ENCODE measurements at places on chromosomes 11 and 22.

GRCh38 chr11:35803115-35803514 lies 140.5 kb downstream of the TRIM44 start:
- DNase-seq, result no peak

- DNase-seq, result no peak
These were observed 89.7 kb downstream of the MYEOV start for GRCh38 chr11:69383372-69384250.

GRCh38 chr22:36840106-36840505 lies 20.7 kb upstream of the NCF4 start:
- DNase-seq, result no peak

- DNase-seq, result no peak
These were observed 74.6 kb downstream of the KCNQ1OT1 start for GRCh38 chr11:2625183-2625582.

DNA sequence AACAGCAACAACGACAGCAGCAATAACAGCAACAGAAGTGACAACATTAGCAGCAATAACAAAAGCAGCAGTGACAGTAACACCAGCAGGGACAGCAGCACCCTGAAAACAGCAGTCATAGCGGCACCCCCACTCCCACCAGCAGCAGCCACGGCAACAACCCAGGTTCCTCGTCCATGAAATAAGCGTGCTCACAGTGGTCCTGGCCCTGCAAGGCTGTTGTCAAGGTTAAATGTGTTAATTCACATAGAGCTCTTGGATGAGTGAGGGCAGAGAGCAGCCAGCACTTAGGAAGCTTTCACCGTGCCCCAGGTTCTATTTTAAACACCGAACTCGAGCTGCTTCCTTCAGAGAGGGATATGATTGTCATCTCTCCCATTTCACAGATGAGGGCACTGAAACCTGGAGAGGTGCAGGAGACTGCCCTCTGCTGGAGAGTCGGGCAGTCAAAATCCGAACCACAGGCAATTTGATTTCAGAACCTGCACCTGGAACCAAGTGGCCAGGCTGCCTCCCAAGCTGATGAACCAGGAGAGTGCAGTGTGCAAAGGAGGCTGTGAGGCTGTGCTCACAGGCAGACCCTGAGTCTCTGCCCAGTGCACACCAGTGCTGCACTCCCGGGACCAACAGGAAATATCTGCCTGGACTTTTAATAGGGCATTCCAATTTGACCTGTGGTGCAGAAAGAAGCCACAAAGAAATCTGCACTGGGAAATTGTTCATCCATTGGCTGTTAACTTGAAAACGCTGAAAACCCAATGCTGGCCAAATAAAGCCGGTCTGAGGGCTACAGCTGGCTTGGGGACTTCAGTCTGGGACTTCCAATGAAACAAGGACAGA lies 22.9 kb upstream of the FGF3 start:
- DNase-seq, result no peak

- DNase-seq, result no peak
These were observed 53.5 kb downstream of the MCAM start for GRCh38 chr11:119263352-119263940.

DNA sequence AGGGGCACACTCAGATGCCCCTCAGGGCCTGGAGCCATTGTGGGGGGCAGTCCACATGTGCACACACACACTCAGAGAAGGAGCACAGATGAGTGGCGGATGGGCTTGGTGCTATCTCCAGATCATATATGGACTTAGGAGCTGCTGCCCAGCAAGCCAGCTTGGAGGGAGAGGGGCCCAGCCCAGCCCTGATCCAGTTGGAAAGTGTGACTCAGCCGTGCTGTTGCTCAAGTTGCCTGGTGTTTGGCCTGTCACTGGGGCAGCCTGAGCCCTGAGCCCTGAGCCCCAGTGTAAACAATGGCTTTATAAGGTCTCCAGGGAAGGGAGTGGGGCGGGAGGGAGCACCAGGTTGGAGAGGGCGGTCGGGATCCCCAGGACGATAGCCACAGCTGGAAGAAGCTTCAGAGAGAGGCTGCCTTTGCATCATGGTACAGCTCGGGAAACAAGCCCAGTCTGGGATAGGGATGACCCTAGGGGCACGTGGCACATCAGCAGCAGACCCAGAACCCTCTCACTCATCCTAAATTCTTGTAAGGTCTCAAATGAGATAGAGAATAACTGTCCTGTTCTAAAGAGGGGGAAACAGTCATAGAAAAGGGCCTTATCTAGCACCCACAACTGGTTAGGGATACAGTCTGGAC lies 4.8 kb downstream of the SELENOM start:
- DNase-seq, result peak; percentile 70

DNA sequence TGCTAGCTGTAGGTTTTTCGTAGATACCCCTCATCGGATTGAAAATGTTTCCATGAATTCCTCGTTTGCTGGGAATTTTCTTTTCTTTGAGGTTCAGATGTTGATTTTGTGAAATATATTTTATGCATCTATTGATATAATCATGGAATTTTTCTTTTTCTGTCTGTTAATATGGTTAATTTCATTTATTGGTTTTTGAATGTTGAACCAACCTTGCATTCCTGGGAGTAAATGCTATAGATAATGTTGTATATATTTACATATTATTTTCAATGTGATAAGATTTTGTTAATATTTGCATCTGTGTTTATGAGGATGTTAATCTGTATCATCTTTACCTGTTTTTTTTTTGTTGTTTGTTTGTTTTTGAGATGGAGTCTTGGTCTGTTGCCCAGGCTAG lies 10.6 kb upstream of the NDUFA6 start:
- DNase-seq, result no peak

DNA sequence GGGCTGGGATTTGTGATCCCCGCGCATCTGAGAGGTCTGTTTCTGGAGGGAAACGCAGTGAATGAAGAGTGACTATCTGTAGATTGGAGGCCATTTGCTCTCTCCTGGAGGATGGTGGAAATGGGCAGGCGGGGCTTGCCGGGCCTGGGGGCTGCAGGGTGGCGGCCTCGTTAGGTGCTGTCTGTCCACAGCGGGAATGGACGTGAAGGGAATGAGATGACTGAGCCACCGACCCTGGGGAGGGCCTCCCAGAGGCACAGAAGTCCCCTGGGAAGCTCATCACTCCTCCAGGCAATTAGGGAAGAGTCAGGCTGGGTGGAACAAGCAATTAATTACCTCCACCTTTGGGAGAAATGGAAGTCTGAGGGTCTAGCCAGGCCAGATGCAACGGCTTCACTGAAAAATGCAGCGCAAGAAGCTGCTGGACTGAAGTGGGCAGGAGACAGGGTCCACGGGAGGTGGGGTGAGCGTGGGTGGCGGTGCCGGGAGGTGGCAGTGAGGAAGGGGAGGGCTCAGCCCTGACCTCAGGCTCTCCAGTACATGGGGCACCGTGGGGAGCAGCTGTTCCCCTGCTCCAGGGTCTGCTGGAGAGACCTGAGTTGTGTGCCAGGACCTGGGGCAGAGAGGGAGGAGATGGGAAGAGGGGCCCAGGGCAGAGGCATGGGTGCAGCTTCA lies 524.5 kb downstream of the BRD1 start:
- DNase-seq, result peak; percentile 9

DNA sequence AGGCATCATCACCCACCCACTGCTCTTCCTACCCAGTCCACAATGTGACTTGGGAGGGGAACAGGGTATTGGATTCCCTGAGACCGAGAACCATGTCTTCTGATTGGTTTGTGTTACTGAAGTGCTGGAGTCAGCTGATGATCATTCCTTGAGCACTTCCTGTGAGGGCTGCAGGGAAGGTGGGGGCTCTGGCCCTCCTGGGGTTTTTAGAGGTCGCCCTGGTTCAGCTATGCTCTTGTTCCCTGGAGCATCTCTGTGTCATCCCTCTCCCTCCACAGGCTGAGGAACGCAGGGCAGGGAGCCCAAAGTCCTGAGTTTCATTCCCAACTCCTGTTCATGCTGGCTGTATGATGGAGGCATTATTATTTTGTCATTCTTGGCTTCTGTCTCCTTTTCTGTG lies 6.7 kb downstream of the ZC3H7B start:
- no peak for DNase-seq

DNA sequence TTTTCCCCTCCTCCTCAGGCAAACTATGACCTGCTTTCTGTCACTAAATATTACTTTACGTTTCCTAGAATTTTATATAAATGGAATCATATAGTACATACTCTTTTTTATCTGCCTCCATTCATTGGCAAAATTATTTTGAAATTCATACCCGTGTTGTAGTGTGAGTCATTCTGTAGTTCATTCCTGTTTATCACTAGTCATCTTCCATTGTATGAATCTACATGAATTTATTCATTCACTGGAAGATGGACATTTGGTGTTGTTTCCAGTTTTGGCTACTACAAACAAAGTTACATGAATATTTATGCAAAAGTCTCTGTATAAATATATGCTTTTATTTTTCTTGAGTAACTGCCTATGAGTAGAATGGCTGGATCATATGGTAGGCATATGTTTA lies 60.7 kb upstream of the OPCML start:
- DNase-seq, result no peak

DNA sequence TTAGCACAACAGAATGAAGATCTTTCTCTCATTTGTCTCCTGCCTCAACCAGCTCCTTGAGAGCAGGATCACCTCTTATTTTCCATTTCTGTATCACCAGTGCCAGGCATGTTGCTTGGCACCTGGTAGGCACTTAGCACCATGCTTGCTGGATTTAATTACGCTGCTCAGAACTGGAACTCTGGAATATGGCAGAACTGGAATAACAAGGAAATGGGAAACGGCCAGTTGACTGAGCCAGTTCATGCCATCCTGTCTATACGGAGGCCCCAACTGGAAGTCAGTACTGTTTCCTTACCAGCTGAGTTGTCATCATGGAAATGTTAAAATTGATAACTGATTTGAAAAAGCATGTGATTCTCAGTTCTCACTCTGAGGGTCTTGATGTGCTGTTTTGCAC lies 69.5 kb upstream of the YWHAH start:
- DNase-seq, result no peak

- DNase-seq, result no peak
These were observed 1.8 kb upstream of the SLC36A4 start for GRCh38 chr11:93199616-93200015.

DNA sequence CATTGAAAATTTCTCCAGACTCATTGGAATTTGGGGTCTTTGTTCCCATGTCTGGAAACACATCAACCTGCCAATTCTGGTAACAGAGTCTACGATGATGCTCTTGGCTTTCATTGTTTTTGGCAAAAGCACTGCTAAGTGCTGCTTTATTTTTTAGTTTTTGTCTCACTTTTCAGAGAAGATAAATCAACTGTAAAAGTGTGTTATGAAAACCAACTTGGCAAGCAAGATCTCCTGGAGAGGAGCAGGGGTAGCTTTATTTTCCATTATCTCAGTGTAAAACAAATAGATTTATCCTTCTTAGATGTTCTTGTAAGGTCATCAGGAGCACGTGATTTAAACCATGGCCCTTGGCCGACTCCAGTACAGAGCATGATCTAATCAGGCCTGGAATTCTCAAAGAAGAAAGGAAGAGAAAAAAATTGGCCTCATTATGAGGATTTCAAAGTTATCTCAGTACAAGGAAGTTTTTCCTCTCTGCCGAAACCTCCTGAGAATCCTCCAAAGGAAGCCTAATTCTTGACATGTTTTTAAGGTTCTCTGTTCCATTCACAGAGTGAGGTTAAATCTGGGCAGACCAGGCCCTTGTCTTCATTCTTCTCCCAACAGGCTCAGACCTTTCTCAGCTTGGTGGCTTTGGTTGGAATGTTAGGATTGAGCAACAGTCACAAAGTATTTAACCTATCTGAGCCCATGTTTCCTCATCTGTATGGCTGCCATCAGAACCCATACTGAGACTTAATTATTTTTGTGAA lies 16.4 kb upstream of the PAMR1 start:
- no peak for DNase-seq

- no peak for DNase-seq
These were observed 2.0 kb downstream of the KDM2A start for GRCh38 chr11:67120881-67121710.

- DNase-seq, result no peak
These were observed 166.8 kb downstream of the TEAD1 start for GRCh38 chr11:12840871-12841660.

DNA sequence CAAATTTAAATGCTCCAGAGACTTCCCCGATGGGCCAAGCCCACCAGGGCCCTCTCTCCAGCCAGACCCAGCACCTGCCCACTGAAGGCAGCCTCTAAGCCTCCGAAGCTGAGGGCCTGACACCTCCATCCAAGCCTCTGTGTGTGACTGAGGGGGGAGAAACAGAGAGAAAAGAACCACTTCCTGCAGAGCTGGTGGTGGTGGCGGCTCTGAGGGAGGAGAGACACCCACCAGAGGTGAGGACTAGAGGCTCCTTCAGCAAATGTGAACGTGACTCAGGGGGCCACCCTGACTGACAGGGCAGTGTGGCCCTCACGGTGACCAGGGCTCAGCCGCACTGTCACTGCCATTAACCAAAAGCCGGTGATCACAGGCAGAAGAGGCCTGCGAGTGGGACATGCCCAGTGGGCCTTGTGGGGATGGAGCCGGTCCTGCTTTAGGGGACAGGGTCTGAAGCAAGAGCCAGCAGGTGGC lies 31.0 kb upstream of the CD5 start:
- no peak for DNase-seq

GRCh38 chr11:113260541-113260940 lies 53.8 kb upstream of the TTC12 start:
- no peak for DNase-seq

DNA sequence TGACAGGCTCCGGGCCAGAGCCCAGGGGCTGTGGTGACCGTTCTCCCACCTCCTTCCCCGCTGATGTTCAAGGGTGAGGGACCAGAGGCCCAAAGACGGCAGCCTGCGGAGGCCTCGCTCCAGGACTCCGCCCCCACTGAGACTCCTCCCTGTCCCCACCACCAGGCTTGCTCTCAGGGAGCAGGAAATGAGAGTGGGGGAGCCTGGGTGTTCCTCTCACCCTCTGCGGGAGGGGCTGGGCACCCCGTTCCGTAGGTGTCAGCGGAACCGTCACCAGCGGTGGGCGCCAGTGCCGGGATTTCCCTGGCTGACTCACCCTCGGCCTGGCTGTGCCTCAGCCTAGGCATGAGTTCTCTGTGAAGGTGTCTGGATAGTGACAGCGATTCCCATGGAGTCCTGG lies 15.7 kb downstream of the DAGLA start:
- DNase-seq, result peak; percentile 79

DNA sequence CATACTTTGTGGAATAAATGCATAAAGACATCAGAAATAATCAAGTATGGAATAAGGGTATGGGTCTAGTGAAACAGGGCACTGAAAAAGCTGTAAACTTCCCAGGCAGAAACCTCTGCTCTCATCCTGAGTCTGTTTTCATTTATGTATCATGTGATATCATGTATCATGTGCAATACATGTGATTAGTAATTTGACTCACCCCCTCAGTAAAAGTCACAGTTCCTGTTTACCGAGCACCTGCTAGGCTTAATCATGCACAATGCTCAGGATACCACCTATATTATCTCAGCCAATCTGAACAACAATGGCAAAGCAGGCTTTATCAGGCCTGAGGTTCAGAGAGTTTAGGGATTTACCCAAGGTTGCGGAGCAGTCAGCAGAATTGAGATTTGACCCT lies 250.6 kb upstream of the TENM4 start:
- no peak for DNase-seq

Measured in mucosa of gallbladder (tissue), 1 donor.